Panc1 (cell line): ENCODE measurements at places on chromosomes 16 and 17.

DNA sequence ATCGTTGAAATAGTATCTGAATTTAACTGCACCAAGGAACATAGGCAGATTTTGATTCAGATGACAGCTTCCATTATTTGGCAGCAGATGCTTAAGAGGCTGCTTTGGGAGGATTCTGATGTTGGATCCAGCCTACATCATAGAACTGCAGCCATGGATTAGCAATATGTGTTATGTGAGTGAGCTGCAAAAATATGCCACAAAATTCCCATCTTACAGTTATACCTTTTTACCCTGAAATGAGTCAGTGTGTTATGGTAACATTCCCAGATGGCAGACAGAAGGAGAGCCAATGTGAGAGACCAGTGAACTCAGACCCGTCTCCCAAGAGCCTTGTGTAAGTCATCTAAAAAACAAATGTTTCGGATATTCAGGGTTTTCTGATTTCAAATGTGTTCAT lies 206.1 kb downstream of the CDH13 start:
- DNase-seq: no peak

- DNase-seq: no peak
These were observed 572.2 kb upstream of the SOX9 start for GRCh38 chr17:71548540-71549190.

- no peak for DNase-seq
These were observed 30.8 kb upstream of the CBLN1 start for GRCh38 chr16:49312389-49312985.

- DNase-seq: no peak
These were observed 34.8 kb downstream of the VAC14 start for GRCh38 chr16:70766176-70766575.

GRCh38 chr16:87555647-87556046 lies 46.7 kb upstream of the JPH3 start:
- no peak for DNase-seq

GRCh38 chr16:80341263-80341662 lies 199.5 kb upstream of the DYNLRB2 start:
- no peak for DNase-seq

DNA sequence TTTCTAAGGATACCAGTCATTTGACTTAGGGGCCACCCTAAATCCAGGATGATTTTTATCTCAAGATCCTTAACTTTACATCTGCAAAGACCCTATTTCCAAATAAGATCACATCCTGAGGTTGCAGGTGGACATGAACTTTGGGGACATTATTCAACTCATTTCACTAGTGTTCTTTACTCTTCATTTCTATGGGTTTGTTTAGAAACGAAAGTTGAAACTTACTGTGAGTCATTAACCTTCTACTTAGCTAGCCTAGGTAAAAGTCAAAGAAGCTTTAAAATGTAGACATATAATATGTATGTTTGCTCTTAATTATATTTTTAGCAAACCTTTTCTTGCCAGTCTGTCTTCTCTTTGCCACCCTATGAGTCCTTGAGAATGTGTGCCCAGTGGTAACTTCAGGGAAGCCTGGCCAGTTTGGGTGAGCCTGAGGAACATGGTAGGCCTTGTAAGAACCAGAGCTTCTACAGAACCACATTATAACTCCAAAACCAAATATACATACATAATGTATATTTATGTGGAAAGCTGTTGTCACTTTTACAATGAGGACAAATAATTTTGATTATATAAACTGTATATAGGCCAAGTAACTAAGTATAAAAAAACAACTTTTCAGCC lies 38.4 kb downstream of the BPTF start:
- DNase-seq: no peak

GRCh38 chr16:24150282-24150681 lies 105.9 kb upstream of the CACNG3 start:
- DNase-seq: no peak
